Activated naive CD4-positive, alpha-beta T cell treated with anti-CD3 and anti-CD28 coated beads, Interleukin-2, amount 10 ng/mL, durations not matched to agents 5 hours and 36 hours (primary cell): ENCODE measurements at places on chromosomes 13 and 19. TPM values are rescaled to one million over a fixed set of nuclear protein-coding genes. Genes with fewer than 3 reads are reported as not detected.

The NOTCH3 gene
- total RNA-seq = 0.12 TPM

The FGF9 gene
- not detected for total RNA-seq

The C19orf85 gene
- total RNA-seq = not detected

The ZNF816 gene
- total RNA-seq = 13.0 TPM

The PINLYP gene
- total RNA-seq = 5.0 TPM

The ZNF468 gene
- 16.8 TPM for total RNA-seq

The MEIOSIN gene
- not detected for total RNA-seq

The CYP2A6 gene
- total RNA-seq = not detected

The DACH1 gene
- not detected for total RNA-seq

The ZFR2 gene
- total RNA-seq = 0.14 TPM

The PSG2 gene
- not detected for total RNA-seq

The DDA1 gene
- total RNA-seq = 47.2 TPM

The GRIN2D gene
- 0.05 TPM for total RNA-seq

The ZNF154 gene
- 2.3 TPM for total RNA-seq

The DZIP1 gene
- 0.14 TPM for total RNA-seq

The FOXA3 gene
- total RNA-seq = not detected

The LIG1 gene
- 131 TPM for total RNA-seq

The ERICH6B gene
- total RNA-seq = not detected

The RAB3A gene
- 6.6 TPM for total RNA-seq

The KPNA3 gene
- 31.7 TPM for total RNA-seq

The ERICH4 gene
- not detected for total RNA-seq

The RNF225 gene
- total RNA-seq = 0.31 TPM

The RASL11A gene
- 0.70 TPM for total RNA-seq

The CD79A gene
- 8.6 TPM for total RNA-seq

The PCDH9 gene
- total RNA-seq = 0.03 TPM

The ERFL gene
- 2.2 TPM for total RNA-seq

The IGSF23 gene
- not detected for total RNA-seq

The KLK2 gene
- total RNA-seq = not detected

The CDX2 gene
- total RNA-seq = not detected

The TSHZ3 gene
- total RNA-seq = 1.2 TPM

The ZNF723 gene
- not detected for total RNA-seq

The GPR12 gene
- not detected for total RNA-seq

The ZNF566 gene
- total RNA-seq = 10.5 TPM
